ENCODE measurements at places on chromosomes 13 and 19. TPM values are rescaled to one million over a fixed set of nuclear protein-coding genes. Genes with fewer than 3 reads are reported as not detected.
A peak's percentile ranks its signal among the peaks of the same experiment; 100 is the strongest.

GRCh38 chr19:11422163-11423065 lies 3.3 kb upstream of the RGL3 start:
- H3K4me1 ChIP-seq = no peaks in the 10 kb centered on the region
- no peaks in the 10 kb centered on the region for H3K27me3 ChIP-seq
- H3K36me3 ChIP-seq = no peaks in the 10 kb centered on the region
- peak overlapping the region; percentile 49 for H3K27ac ChIP-seq

GRCh38 chr19:5798244-5798643 lies 6.6 kb upstream of the NRTN start:
- H3K4me1 ChIP-seq = no peaks in the 10 kb centered on the region
- no peaks in the 10 kb centered on the region for H3K27me3 ChIP-seq
- no peak for DNase-seq
- H3K36me3 ChIP-seq = no peaks in the 10 kb centered on the region

- DNase-seq = no peak
- H3K4me3 ChIP-seq = no peak overlapping the region
- H3K27me3 ChIP-seq = no peaks in the 10 kb centered on the region
- no peaks in the 10 kb centered on the region for H3K36me3 ChIP-seq
- H3K4me1 ChIP-seq = peaks cover 4% of the 10 kb centered on the region
These were observed 4.7 kb upstream of the GJB2 start for GRCh38 chr13:20197361-20197834.

The ANGPTL8 gene
- total RNA-seq = not detected

- H3K27ac ChIP-seq = no peak overlapping the region
- no peak for DNase-seq
- no peaks in the 10 kb centered on the region for H3K36me3 ChIP-seq
- no peak overlapping the region for H3K4me3 ChIP-seq
These were observed 545.2 kb downstream of the GPC6 start for GRCh38 chr13:93771782-93772181.

GRCh38 chr13:111482126-111482525 lies 161.7 kb downstream of the TEX29 start:
- H3K4me1 ChIP-seq = no peaks in the 10 kb centered on the region
- DNase-seq = no peak
- no peak overlapping the region for H3K4me3 ChIP-seq
- no peaks in the 10 kb centered on the region for H3K27me3 ChIP-seq
- H3K36me3 ChIP-seq = no peaks in the 10 kb centered on the region

GRCh38 chr13:50867637-50867945 lies 24.1 kb upstream of the DLEU7 start:
- no peaks in the 10 kb centered on the region for H3K27me3 ChIP-seq
- H3K27ac ChIP-seq = no peak overlapping the region
- no peaks in the 10 kb centered on the region for H3K36me3 ChIP-seq
- DNase-seq = no peak
- no peak overlapping the region for H3K4me3 ChIP-seq

The PDE4C gene
- 1.6 TPM for total RNA-seq

- no peak for DNase-seq
- no peaks in the 10 kb centered on the region for H3K4me1 ChIP-seq
- H3K36me3 ChIP-seq = no peaks in the 10 kb centered on the region
- H3K27me3 ChIP-seq = no peaks in the 10 kb centered on the region
- no peak overlapping the region for H3K27ac ChIP-seq
These were observed 72.4 kb downstream of the KLF5 start for GRCh38 chr13:73131247-73131646.

The ADGRE1 gene
- not detected for total RNA-seq

- DNase-seq = no peak
- no peak overlapping the region for H3K4me3 ChIP-seq
- H3K27ac ChIP-seq = no peak overlapping the region
- no peaks in the 10 kb centered on the region for H3K27me3 ChIP-seq
These were observed 230.2 kb downstream of the TDRD3 start for GRCh38 chr13:60627071-60627686.
